ENCODE measurements at places on chromosomes 12 and 14.

DNA sequence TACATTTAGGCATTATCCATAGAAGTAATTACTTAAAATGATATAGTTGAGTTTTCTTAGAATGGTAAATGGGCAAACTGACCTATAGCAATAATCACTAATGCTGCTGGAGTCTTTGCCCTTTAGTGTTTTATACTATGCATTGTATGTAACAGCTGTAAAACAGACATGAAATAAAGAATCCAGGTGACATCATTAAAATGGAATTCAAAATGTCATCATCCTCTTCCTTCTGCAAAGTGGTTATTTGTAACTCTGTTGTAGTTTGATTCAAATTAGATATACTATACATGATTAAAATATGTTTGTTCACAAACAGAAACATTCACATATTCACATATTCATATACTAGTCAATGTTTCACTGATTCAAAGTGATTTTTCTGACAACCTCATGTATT, 598.8 kb downstream of the SLC16A7 start:
- DNase-seq: no peak

- no peak for DNase-seq
Measured at GRCh38 chr12:175250-175649, 38.7 kb downstream of the SLC6A12 start.

DNA sequence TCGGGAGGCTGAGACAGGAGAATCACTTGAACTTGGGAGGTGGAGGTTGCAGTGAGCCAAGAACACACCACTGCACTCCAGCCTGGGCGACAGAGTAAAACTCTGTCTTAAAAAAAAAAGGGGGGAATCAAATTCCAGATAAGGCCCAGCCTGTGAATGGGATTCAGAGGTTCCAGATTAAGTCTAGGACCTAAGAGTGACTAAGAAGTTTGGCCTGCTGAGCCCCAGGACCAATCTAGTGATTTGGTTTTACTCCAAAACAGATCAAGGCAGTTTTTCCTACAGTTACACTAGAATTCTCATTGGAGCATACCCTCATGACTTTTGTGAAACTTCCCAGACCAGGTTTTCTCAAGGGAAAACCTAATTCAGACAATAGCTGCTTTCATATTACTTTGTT, 22.8 kb downstream of the EXOC5 start:
- no peak for DNase-seq

GRCh38 chr12:45122768-45123380, 72.0 kb upstream of the DBX2 start:
- DNase-seq: peak; percentile 0

DNA sequence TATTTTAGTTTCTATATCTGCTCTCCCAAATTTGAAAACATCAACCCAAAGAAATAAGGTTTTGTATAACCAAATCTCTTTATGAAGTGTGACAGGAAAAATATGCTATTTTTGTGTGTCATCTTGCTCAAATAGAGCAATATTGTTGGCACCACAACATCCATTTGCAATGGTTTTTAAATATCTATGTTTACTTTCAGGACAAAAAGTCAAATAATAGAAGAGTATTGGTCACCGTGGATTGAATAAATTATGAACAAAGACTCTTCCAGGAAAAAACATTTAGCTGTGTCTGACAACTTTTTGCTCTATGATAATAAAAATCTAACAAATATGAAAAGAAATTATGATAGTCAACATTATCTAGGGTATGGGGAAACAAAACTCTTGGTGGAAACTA, 439.2 kb downstream of the BTG1 start:
- DNase-seq: no peak

DNA sequence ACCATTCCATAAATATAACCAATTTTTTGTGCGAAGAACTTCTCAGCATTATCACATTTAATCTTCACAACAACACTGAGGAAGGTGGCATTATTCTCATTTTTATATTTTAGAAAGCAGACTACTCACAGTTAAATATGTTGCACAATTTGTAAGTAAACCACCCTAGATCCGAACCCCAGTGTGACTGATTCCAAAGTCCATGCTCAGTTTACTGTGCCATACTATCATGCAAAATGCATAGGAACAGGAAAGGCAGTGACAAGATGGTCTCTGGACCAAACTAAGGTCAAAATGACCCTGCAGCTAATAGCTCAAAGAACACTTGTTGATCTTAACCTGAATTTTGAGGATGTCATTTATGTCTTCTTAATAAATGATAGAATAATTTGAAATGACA, 185.4 kb downstream of the GXYLT1 start:
- DNase-seq: no peak

DNA sequence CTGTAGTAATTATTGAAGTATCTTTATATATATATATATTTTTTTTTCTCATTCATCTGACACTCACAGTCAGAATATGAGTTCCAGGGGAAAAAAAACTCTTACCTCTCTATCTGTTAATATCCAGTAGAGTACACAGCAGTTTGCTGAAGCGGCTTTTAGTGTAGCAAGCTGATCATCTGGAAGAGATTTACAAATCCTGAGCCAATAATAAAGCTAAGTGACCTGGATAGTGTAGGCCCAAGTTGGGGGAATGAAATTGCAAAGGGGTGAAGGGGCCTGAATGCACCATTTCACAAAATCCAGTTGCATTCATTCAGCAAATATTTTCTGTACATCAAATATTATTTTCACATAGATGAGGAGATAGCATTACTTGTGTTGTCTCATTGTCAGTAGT, 234.6 kb upstream of the FLRT2 start:
- DNase-seq: no peak

GRCh38 chr12:213527-213932, 427 bp downstream of the SLC6A12 start:
- DNase-seq: no peak

DNA sequence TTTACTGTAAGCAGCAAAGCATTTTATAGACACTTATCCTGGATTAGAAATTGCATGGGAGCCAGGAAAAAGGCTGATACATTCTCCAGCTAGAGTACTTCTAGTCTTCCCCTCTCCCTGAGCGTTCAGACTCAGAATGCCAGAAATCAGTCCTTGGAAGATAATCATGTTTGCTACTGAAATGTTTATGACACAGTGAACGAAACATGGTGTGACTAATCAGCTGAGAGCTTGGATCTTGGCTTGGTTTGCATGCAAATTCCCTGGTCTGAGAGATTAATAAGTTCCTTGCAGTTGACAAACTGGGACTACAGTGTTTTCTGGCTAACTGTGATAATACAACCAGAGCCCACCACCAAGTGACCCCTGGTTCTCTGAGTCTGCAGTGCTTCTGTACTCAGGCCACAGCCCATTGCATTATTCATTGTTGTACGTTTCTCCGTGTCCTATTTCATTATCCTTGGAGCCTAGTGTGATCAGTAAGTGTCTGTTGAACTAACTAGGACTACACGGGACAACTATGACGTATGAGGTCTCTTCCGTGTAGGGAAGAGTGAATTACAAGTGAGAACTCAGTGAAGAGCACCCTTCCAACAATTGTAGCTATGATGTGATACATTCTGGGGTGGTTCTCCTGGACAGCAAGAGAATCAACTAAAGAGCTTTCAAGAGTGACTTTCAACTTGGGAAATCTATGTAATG, 34.6 kb upstream of the EVL start:
- DNase-seq: no peak

DNA sequence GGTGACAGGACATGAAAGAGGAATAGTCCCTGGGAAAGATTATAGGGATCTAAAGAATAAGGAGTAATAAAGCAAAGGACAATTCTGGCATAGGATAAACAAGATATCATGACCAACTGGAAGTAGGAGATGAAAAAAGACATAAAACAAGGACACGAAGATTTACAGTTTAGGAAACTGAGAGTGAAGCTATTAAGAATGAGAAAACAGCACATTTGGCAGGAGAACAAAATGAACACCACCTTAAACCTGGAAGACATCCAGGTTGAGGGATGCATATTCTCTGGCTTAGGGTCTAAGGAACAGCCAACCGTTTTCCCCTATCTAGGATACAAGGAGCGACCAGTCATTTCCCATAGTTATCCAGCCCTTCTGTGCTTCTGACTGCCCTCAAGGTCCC, 1.9 kb downstream of the TRIP11 start:
- no peak for DNase-seq

- no peak for DNase-seq
Measured at GRCh38 chr12:94561943-94562411, 88.4 kb downstream of the TMCC3 start.

DNA sequence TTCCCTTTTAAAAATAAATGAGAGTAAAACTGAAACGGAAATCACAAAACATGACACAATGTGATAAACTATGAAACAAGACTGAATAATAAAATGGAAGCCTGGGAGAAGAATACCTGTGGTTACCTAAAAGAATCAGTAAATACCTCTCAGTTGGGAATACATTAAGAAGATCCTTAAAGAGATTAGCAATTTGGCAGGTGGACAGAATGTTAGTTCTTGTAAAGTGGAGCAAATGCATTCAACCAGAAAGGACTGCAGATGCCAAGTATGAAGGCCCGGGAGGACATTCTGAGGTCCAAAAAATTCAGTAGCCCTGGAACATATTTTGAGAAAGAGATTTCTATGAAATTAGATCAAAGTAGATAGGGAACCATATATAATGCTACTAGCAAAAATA, 861.3 kb upstream of the SEL1L start:
- DNase-seq: no peak

- peak; percentile 46 for DNase-seq
Measured at GRCh38 chr14:81509838-81510452, 23.7 kb downstream of the SEL1L start.

- no peak for DNase-seq
Measured at GRCh38 chr12:126248871-126249403, 1183.7 kb downstream of the AACS start.

DNA sequence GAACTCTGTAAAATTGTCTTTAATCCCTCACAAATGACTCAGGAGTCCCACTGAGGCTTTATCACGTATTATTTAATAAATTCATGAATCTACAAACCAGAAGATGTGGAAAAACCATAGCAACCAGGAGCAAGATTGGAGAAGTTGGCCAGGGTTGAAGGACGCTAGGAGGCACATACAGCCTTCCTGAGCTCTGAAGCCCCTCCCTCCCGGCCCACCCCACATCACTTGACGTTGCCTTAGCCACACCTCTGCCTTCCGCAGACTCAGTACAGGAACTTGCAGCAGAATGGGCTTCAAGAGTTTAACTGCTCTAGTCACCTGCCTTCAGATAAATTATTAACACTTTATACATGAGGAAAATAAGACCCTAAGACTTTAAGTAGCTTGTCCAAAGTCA, 33.9 kb downstream of the SLC35F4 start:
- no peak for DNase-seq

DNA sequence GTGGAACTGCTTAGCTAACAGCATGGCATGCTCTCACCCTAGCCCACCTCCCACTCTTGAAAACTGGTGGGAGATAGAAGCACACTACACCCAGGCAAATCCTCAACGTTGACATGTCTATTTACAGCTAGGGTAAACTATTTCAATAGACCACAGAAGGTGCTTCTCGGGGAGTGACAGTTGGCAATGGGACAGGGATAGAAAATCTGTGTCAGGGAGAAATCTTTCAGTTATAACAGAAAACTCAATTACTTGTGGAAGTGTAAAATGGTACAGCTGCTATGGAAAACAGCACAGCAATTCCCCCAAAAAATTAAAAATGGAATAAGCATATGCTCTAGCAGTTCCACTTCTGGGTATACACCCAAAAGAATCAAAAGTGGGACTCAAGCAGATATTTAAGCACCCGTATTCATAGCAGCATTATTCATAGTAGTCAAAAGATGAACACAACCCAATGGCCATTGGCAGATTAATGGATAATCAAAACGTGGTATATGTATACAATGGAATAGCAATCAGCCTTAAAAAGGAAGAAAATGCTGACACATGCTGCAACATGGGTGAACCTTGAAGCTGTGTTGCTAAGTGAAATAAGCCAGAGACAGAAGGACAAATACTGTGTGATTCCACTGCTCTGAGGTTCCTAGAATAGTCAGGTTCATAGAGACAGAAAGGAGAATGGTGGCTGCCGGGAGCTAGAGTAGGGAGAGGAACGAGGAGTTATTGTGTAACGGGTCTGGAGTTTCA, 92.5 kb downstream of the STAB2 start:
- no peak for DNase-seq

GRCh38 chr12:47725893-47726292, 603 bp upstream of the ENDOU start:
- DNase-seq: no peak

DNA sequence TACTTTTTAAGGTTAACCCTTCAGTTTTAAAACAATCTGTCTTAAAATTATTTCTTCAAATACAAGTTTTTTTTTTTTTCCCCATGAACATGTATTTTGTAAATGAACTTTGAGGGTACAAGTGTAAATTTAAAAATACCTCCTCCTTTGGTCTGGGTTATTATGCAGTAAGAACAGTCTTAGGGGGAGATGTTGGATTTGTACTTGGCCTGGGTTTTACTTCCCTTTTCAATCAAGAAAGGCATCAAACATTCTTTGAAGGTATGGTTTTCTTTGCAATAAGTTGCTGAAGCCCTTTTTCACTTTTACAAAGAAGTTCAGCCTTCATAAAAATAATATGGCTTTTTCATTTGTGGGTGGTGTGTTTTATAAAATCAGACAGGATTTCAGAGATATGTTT, 20.5 kb downstream of the WBP11 start:
- DNase-seq: no peak

GRCh38 chr14:39060818-39061437, 42.1 kb downstream of the SEC23A start:
- no peak for DNase-seq

DNA sequence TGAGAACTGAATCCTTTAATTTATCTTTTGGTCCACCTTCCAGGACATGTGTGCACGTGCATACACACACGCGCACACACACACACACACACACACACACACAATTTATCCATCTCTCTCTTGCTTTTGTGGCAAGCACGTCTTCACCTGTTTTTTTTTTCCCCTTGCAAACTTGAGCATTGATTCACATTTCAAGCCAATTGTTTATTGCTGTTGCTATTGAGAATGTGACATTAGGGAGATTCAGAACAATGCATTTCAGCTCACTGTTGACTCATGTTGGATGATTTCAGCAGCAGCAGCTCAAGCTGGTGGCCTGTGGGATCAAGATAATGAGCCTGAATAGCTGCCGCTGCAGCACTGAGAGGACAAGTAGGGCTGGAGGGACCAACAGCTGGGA, 128.9 kb downstream of the SNAPC1 start:
- DNase-seq: no peak

GRCh38 chr12:30822385-30823155, 67.8 kb upstream of the CAPRIN2 start:
- no peak for DNase-seq

- no peak for DNase-seq
Measured at GRCh38 chr12:104295954-104296353, 7.6 kb upstream of the EID3 start.
